ENCODE measurements at places on chromosomes 13 and 19.

GRCh38 chr13:37403776-37404527 lies 194.6 kb downstream of the POSTN start:
- DNase-seq = no peak

GRCh38 chr13:50700664-50701305 lies 142.7 kb downstream of the DLEU7 start:
- no peak for DNase-seq

GRCh38 chr13:74103970-74104555 lies 30.1 kb downstream of the KLF12 start:
- DNase-seq = no peak

GRCh38 chr13:93116809-93117208 lies 109.8 kb upstream of the GPC6 start:
- DNase-seq = no peak

GRCh38 chr13:59119475-59119874 lies 1044.3 kb downstream of the DIAPH3 start:
- no peak for DNase-seq
